ENCODE measurements at places on chromosomes 7 and 10.
A peak's percentile ranks its signal among the peaks of the same experiment; 100 is the strongest.

GRCh38 chr10:71912431-71912830 lies 51.8 kb upstream of the CHST3 start:
- no peak for DNase-seq

DNA sequence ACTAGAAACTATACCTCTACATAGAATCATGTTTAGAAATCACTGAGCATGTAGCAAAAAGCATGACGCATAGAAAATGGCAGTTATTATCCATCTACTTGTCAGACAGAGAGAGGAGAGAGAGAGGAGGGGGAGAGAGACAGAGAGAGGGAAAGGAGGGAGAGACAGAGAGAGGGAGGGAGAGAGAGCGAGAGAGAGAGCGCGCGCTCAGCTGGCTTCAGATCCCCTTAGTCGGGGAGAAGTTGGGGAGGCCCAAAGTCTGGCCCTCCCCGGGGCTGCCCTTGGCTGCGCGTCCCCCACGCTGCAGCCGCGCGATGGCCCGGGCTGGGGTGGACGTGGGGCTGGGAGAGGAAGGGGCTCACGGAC lies 37.0 kb downstream of the CNPY1 start:
- DNase-seq: no peak

- no peak for DNase-seq
Observed at GRCh38 chr10:16803464-16803863, 13.8 kb downstream of the RSU1 start.

DNA sequence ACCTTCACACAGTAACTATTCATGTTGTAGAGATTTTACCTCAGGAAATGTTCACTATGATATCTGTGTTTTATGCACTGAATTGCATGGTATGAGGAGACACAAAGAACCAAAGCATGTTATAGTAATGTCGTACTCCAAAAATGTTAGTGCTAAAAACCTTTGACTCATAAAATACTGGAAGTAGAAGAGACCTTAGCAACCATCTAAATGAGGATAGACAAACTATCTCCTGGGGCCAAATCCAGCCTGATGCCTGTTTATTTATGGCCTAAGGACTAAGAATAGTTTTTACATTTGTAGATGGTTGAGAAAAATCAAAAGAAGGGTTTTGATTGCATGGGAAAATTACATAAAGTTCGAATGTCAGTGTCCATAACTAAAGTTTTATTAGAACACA lies 535.1 kb downstream of the INHBA start:
- DNase-seq: no peak

DNA sequence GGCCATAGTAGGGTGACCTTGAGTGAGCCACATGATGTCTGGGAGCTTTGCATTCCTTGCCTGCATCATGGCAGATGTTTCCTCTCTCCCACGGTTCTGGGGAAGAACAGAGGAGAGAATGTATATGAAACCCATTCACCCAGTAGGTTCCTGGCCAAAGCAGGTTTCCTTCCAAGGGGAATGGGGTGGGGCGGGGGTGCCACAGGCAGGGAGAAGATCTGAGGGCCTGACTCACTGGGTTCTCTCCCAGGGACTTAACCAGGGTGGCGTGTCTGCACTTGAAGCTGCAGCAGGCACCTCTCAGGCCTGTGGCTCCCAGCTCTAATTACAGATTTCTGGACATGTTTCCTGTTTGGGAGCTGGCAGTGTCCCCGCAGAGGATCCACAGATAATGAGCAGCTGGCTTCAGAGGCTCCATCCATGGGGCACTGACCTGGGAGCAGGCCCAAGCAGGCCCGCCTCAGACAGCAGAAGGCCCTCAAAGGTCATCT lies 50.2 kb upstream of the ZMIZ1 start:
- peak; percentile 48 for DNase-seq

- no peak for DNase-seq
Observed at GRCh38 chr7:130037703-130038102, 13.5 kb downstream of the ZC3HC1 start.

DNA sequence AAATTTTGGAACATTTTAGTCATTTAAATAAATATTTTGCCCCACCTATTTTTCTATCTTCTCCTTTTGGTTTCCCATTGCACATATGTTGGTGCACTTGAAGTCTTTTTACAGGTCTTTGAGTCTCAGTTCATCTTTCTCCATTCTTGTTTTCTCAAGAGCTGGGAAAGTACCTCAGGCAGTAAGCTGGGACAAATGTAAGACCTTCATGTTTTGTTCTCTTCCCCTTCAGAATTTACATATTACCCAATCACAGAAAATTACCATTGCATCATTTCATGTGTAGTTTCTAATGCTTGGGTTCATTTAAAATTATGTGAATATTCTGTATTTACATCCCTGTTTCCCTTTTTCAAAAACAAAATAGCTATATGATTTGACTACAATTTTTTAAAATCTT lies 1150.0 kb upstream of the POT1 start:
- DNase-seq: no peak

GRCh38 chr10:118213436-118213835 lies 128.7 kb downstream of the FAM204A start:
- DNase-seq: no peak

GRCh38 chr7:47435889-47436312 lies 146.0 kb downstream of the TNS3 start:
- peak; percentile 81 for DNase-seq

DNA sequence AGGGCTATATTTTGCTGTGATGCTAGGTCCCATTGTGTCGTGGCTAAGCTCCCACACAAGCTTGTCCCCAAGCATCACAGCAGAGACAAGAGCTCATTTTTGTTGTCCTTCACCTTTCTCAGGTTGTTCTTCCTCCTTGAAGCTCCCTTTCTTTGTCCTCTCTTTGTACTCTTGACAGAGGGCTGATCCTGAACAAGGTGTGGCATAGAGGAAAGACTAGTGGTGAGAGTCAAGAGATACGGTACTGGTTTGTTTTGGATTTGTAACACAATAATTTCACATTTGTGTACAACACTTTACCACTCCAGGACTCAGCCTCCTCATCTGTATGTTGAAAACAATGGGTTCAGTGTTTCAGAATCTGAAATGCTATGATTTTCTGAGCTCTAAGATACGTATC lies 41.0 kb downstream of the MAGI2 start:
- DNase-seq: no peak

DNA sequence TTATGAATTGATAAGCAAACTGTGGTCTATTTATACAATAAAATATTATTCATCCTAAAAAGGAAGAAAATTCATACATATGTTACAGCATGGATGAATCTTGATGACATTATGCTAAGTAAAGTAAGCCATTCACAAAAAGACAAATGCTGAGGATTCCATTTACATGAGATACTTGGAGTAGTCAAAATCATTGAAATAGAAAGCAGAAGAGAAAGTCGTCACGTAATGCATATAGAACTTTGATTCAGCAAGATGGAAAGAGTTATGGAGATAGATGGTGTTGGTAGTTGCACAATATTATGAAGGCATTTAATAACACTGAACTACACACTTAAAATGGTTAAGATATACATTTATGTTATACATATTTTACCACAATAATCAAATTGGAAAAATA lies 309.7 kb upstream of the KLF6 start:
- no peak for DNase-seq

- DNase-seq: no peak
Observed at GRCh38 chr7:20238754-20239324, 21.7 kb upstream of the MACC1 start.

GRCh38 chr10:28072573-28072972 lies 73.7 kb upstream of the ODAD2 start:
- no peak for DNase-seq

DNA sequence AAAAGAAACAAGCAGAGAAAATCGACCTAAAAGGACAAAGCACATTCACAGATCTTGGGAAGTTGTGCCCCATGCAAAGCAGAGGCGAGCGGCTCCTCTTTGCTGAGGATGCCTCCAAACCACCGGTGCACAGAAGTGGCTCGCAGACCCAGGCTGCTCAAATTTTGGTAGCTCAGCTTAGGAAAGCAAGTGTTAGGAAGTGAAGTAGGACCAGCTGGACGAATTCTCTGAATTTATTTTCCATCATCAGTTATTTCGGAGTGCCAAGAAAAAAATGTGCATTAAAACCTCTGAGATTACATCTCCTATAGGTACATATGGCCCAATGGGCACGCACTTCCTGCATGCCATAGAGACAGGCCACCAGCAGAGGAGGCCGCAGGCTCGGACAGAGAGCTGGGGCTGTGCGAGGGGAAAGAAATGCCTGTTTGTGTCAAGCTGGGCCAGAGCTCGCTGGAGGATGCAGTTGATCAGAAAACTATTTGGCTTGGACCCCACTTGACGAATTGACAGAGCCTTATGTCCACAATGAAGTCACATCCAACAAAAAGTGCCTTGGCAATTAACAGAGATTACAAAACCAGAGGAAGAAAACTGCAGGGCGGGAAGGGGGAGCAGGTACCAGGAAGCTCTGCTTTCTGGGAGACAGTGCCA lies 122.3 kb upstream of the LYZL2 start:
- DNase-seq: peak; percentile 54

- DNase-seq: no peak
Observed at GRCh38 chr10:25632802-25633201, 301.2 kb upstream of the MYO3A start.

GRCh38 chr7:100372694-100373093 lies 593 bp upstream of the PILRA start:
- no peak for DNase-seq

- DNase-seq: no peak
Observed at GRCh38 chr10:109820620-109821405, 102.5 kb downstream of the XPNPEP1 start.

DNA sequence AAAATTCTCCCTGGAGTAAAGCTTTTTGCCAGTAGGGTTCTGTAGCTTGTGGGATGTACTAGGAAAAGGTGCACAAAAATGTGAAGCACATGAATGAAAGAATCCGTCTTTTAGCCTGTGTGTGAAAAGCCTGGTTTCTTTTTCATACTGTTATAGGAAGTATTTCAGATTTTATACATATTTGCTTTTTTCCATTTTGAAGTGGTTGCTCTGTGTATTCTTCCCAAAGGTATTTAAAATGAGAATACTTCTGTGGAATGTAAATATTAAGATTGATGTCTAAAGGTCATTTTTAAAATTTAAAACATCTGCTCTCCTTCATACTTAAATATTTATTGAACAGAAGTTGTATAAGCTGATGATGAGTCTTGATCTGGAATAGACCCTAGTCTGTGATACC lies 96.8 kb downstream of the CDK14 start:
- no peak for DNase-seq

- no peak for DNase-seq
Observed at GRCh38 chr10:77090381-77091356, 546.9 kb downstream of the KCNMA1 start.

- DNase-seq: no peak
Observed at GRCh38 chr7:117066668-117067067, 113.4 kb downstream of the ST7 start.

DNA sequence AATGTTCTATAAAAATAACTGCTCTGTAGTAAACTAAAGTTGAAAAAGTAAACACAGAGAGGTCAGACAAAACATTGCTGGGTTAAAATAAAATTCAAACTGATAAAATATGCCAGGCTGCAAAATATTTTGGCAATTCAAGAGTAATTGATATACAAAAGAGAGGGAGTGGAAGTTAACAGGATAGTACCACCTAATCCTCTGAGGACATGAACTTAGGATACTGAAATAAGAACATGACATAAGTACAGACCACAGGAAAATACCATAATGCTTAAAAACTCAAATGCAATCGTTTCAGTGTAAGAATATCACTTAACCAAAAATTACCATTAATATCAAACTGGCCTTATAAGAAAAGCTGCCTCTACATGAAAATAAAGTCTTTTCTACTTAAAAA lies 37.6 kb upstream of the GPR22 start:
- DNase-seq: no peak

DNA sequence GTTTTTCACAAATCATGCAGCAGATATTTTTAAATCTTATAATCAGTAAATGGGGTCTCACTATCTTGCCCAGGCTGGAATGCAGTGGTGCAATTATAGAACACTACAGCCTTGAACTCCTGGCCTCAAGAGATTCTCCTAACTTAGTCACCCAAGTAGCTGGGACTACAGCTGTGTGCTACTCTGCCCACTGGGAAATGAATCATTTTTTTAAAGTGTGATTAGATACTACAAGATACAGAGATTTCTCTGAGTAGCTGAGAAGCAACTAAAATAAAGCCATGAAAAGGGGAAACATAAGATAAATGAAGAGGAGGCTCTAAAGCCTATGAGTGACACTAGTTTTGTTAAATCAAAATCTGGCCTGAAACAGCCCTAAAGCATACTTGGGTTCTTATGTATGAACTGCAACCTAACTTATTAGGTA lies 119.7 kb downstream of the JMJD1C start:
- DNase-seq: no peak

DNA sequence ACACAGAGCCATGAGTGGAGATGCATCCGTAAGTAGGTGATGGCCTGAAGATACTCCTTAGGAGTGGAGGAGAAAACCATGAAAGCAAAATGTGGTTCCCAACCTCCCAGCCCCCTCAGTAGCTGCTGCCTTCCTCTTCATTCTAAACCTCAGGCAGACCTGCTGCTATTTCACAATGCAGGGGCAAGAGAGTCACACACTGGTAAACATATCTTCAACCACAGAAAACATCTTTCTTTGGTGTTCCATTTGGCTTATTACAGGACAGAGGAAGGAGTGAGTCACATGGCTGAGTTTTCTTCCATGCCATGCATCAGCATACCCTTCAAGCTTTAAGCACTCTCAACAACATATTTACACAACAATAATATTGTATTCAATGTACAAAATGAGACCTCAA lies 342.1 kb downstream of the BMPER start:
- no peak for DNase-seq

- DNase-seq: no peak
Observed at GRCh38 chr7:2529161-2530070, 9.8 kb downstream of the LFNG start.

DNA sequence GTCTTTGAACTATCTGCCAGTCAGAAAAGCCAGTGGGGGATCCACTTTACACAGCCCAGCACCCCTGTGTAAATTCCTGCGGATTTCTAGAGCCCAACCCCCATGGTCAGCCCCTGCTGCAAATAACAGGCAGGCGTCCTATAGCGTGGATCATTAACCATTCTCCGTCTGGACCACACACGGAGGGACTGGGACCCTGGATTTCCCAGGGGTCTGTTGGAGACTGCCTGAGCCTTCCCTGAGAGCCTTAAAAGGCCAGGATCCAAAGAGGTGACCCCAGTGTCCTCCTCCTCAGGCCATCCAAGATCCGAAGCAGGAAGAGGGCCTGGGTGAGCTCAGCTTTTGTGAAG lies 11.2 kb upstream of the GRID1 start:
- no peak for DNase-seq

DNA sequence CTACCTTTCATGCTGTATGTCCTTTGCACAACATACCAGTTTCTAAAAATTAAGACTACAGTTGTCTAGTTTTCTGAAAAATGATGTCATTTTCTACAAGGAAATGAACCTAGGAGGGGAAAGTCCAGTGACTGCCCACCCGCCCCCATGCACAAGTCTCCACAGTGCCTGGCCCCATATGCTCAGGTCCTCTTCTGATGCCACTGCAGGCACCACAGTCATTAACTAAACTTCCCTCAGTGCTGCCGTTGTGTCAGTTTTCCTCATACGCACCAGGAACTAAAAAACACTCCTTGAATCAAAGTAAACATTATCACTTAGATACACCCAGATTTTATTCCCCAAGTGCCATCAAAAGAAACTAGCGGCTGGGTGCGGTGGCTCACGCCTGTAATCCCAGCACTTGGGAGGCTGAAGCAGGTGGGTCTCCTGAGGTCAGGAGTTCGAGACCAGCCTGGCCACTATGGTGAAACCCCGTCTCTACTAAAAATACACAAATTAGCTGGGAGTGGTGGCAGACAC lies 6.9 kb upstream of the TNS3 start:
- DNase-seq: no peak

- no peak for DNase-seq
Observed at GRCh38 chr7:56218510-56218909, 102.3 kb upstream of the NUPR2 start.

GRCh38 chr10:11116361-11116760 lies 98.7 kb downstream of the CELF2 start:
- DNase-seq: no peak
